ENCODE measurements at places on chromosomes 2 and 18.
A peak's percentile ranks its signal among the peaks of the same experiment; 100 is the strongest.

- no peak for DNase-seq
- no peaks in the 10 kb centered on the region for H3K4me1 ChIP-seq
- H3K27me3 ChIP-seq: peaks cover 8% of the 10 kb centered on the region
- H3K27ac ChIP-seq: no peak overlapping the region
- H3K36me3 ChIP-seq: no peaks in the 10 kb centered on the region
- no peak overlapping the region for H3K4me3 ChIP-seq
Observed at GRCh38 chr2:25187729-25188350, 19.5 kb upstream of the POMC start.

DNA sequence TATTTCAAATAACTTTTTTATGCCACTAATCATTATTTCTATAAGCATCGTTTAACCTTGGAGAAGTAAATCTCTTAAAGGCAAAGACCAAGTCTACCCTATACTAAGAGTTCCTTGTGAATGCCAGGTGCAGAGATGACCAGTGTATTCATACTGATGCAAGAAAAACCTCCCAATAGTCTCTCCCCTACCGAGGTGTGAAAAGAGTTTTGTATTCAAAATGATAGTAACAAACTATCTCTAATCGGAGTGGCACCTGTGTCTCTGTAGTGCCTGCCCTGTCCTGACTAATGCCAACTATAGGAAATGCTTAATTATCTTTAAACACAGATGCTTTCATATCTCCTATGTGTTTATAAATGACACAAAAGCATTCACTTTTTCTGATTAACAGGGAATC is 798.5 kb downstream of the TRIB2 start:
- no peak overlapping the region for H3K27ac ChIP-seq
- H3K36me3 ChIP-seq: no peaks in the 10 kb centered on the region
- H3K4me1 ChIP-seq: no peaks in the 10 kb centered on the region
- no peak overlapping the region for H3K4me3 ChIP-seq
- DNase-seq: no peak
- no peaks in the 10 kb centered on the region for H3K27me3 ChIP-seq

- no peak overlapping the region for H3K27ac ChIP-seq
- no peak for DNase-seq
- H3K27me3 ChIP-seq: no peaks in the 10 kb centered on the region
Observed at GRCh38 chr2:160450486-160450885, 43.1 kb downstream of the RBMS1 start.

DNA sequence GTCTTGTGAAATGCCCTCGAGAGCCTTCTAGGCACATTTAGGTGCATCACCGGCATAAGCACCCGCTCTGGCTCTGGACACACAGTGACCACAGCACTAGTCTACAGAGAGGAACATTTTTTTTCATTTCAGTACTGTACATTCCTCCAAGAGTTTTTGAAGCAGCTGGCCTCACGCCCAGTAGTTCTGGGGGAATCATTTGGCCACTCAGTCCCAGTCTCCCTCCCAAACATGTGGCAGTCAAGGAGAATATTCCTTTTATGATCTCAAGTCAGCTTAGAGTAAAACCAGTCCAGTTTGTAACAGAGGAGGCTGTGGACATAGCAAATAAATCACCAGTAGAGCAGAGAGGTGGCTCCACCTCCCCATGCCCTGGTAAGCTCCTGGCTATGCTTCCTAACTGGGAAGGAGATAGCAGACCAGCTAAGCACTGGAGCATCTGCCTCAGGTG is 48.1 kb downstream of the KCNE4 start:
- no peaks in the 10 kb centered on the region for H3K36me3 ChIP-seq
- H3K27me3 ChIP-seq: no peaks in the 10 kb centered on the region
- no peak overlapping the region for H3K27ac ChIP-seq
- no peaks in the 10 kb centered on the region for H3K4me1 ChIP-seq
- no peak overlapping the region for H3K4me3 ChIP-seq
- DNase-seq: no peak

GRCh38 chr18:3114451-3114850 is 101.5 kb upstream of the LPIN2 start:
- no peaks in the 10 kb centered on the region for H3K36me3 ChIP-seq
- no peaks in the 10 kb centered on the region for H3K27me3 ChIP-seq
- H3K4me3 ChIP-seq: no peak overlapping the region

DNA sequence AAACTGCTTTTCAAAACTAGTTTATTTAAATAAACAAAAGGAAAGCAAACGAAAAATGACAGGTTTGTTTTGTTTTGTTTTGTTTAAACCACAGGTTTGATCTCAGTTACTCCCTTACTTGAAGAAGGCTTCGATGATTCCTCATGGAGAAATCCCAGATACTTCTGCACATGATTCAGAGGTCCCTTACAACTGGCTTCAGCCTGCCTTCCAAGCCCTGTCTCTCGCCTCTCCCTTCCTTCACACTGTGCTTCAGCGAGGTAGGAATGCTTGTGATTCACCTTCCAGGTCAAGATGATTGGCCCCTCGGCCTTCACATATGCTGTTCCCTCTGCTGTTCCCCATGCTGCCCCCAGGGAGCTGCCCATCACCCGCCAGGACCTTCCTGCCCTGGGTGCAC is 104.1 kb upstream of the ITGA6 start:
- no peak for DNase-seq
- no peaks in the 10 kb centered on the region for H3K4me1 ChIP-seq
- H3K27ac ChIP-seq: no peak overlapping the region
- H3K4me3 ChIP-seq: no peak overlapping the region

DNA sequence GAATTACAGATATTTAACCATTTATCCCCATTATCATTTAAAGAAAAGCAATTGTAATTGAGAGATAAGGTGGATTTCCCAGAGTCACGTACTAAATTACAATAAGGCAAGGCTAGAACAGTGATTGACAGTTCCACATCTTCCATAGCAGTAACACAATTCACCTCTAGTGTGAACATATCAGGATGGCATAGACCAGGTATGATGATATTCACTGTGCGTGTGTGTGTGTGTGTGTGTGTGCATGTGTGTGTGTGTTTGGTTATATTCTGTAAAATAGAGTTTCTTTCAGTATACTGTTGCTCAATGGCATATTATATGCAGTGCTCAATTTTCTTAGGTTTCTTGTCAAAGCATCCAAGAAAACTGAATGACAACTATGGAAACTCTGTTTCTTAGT is 1.7 kb downstream of the SCN2A start:
- no peak overlapping the region for H3K27ac ChIP-seq
- no peaks in the 10 kb centered on the region for H3K36me3 ChIP-seq
- H3K27me3 ChIP-seq: no peaks in the 10 kb centered on the region
- H3K4me3 ChIP-seq: no peak overlapping the region

- H3K4me3 ChIP-seq: no peak overlapping the region
- H3K4me1 ChIP-seq: no peaks in the 10 kb centered on the region
- H3K36me3 ChIP-seq: peaks cover 6% of the 10 kb centered on the region
- H3K27ac ChIP-seq: no peak overlapping the region
Observed at GRCh38 chr18:59015531-59016152, 124.0 kb upstream of the SEC11C start.

- no peaks in the 10 kb centered on the region for H3K27me3 ChIP-seq
Observed at GRCh38 chr2:231673348-231673770, 35.0 kb upstream of the PTMA start.

DNA sequence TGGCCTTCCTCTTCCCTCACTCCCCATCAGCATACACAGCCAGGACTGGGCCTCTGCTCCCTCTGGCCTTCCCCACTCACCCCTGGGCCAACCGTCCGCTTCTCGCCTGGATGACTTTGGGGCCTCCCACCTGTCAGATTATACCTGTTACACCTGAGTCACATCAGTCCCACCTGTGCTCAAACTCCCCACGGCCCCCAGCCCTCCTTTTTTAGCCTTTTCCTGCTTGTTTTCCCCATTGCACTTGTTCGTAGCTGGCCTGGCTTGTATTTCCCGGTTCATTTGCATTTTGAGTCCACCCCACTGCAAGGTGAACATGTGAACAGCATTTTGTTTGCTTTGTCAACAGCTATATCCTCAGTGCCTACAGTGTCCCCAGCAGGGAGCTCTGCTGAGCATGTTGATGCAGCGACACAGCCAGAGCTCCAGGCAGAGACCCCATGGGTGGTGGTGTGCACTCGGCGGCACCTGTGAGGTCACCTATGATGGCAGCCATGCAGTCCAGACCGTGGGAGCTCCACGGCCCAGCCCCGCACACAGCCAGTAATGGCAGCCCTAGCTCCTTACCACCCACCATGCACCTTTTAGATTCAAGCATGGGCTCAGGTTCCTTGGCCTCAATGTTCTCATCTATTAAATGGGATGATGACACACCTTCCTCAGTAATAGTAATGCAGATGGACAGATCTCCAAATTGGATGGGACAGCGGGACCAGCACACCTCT is 276.4 kb upstream of the HS6ST1 start:
- H3K27me3 ChIP-seq: peaks cover 7% of the 10 kb centered on the region
- H3K4me3 ChIP-seq: no peak overlapping the region
- no peak overlapping the region for H3K27ac ChIP-seq
- H3K36me3 ChIP-seq: no peaks in the 10 kb centered on the region

GRCh38 chr2:69914950-69915945 is at the start of gene MXD1:
Gene MXD1 (plus strand): TSS chr2:69915109. CDS start chr2:69915331, 222 bp downstream.
- peak within 1 kb of the TSS; percentile 81 for H3K27ac ChIP-seq
- peaks cover 23% of the 10 kb centered on the region for H3K4me1 ChIP-seq
- H3K36me3 ChIP-seq: peaks cover 18% of the 10 kb centered on the region
- peak within 1 kb of the TSS; percentile 81 for H3K4me3 ChIP-seq
- DNase-seq: peak; percentile 65
- no peaks in the 10 kb centered on the region for H3K27me3 ChIP-seq

DNA sequence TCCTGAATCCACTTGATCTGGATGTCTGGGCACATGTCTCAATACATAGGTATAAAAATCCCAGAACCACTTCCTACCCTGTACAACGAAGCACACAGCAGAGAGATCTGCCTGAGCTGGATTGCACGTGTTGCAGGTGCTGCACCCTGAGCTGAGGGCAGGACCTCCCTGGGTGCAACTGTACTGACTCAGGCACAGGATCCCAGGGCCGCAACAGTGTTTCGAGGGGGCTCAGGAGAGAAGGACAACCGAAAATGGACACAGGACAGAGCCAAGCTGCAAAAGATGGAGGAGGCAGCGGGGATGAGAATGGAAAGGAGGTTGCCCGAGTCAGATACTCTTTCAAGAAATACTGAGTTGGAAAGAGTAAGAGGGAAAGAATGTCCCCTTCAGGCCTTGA is 354.1 kb downstream of the EIPR1 start:
- peaks cover 9% of the 10 kb centered on the region for H3K27me3 ChIP-seq
- DNase-seq: no peak
- no peaks in the 10 kb centered on the region for H3K4me1 ChIP-seq
- H3K4me3 ChIP-seq: no peak overlapping the region

DNA sequence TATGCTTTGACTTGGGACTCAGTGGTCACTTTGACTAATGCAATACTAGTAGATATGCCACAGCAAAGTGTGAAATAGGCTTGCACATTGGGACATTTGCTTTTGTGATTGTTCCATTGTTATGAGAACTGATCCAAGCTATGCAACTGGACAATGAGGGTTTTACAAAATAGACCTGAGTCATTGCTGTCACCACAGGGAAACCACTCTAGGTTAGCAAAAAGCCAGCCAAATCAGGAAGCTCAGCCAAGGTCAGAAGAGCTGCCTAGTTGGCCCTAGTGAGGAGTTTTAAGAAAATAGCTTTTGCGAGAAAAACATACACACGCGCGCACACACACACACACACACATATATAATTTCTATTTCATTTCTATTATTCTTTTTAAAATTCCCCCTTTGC is 452.4 kb upstream of the CDH7 start:
- no peak overlapping the region for H3K4me3 ChIP-seq
- no peak overlapping the region for H3K27ac ChIP-seq
- H3K4me1 ChIP-seq: no peaks in the 10 kb centered on the region
- peaks cover 5% of the 10 kb centered on the region for H3K36me3 ChIP-seq

DNA sequence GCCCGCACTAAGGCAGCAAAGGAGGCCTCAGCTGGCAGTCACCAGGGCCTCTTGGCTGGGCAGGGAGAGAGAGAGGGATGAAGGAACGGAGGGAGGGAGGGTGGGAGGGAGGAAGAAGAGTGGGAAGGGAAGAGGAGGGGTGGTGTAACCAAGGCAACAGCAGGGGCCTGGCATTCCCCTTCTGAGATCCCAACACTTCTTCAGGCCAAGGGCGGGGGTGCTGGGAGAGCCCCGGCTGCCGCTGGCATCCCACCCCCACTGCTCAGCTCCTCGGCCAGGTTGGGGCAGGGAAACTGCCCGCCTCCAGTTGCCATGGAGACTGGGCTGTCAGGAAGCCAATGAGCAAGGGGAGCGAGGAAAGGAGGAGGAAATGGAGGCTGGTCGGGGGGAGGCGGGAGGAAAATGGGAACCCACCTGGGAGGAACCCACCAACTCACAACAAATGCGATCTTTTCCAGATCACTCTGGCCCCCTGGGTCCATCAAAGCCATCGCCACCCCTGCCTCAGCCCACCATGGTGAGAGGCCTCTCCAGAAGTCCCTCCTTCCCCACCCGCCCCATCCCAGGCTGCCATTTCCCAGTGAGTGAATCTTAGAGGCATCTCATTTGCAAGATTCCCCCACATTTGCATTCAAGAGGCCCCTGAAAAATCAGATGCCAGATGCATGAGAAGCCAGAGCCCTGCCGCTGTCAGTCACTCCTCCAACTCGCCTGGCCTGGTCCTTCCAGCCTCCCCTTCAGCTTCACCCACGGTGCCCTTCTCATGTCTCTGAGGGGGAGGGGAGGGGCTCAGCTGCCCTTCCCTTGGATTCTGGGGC is 12.4 kb downstream of the SH2D6 start:
- no peak overlapping the region for H3K4me3 ChIP-seq
- H3K27ac ChIP-seq: no peak overlapping the region
- no peaks in the 10 kb centered on the region for H3K36me3 ChIP-seq
- H3K4me1 ChIP-seq: no peaks in the 10 kb centered on the region

DNA sequence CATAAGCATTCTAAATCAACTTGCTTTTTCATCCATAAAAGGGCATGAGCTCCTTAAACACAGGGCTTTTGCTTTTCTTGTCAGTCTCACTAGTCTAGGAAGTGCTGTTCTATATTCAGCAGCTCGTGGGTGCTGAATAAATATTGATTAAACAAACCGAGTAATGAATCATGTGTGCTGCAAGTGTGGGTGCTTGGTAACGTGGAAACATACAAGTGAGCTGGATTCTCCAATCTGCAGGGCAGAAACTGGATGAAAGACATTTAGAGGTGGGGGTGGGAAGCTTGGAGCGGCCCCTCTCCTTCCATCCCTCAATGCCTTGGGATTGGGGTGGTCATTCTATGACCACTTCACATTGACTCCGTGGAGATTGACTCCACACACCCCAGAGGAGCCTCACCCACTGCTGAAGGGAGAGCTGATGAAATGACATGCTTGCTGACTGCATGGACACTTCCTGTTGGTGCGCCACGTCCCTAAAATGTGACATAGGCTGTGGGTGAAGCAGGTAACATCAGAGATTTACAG is 114.6 kb downstream of the DOCK10 start:
- H3K4me3 ChIP-seq: peak overlapping the region; percentile 84
- peak overlapping the region; percentile 98 for H3K27ac ChIP-seq
- peak; percentile 79 for DNase-seq
- H3K27me3 ChIP-seq: no peaks in the 10 kb centered on the region
- H3K4me1 ChIP-seq: peaks cover 98% of the 10 kb centered on the region
- peaks cover 68% of the 10 kb centered on the region for H3K36me3 ChIP-seq

Data from natural killer cell treated with Interleukin-12 subunit alpha and Interleukin-12 subunit beta and Interleukin-15 and Interleukin-18, amount 100 ng/mL, for 72 hours (primary cell).